ENCODE measurements at places on chromosomes 12 and 14. TPM values are rescaled to one million over a fixed set of nuclear protein-coding genes. Genes with fewer than 3 reads are reported as not detected.

The CLEC12A gene
- 0.58 TPM for total RNA-seq

The RNU6-8 gene
- total RNA-seq: not detected

The SYT1 gene
- not detected for total RNA-seq

DNA sequence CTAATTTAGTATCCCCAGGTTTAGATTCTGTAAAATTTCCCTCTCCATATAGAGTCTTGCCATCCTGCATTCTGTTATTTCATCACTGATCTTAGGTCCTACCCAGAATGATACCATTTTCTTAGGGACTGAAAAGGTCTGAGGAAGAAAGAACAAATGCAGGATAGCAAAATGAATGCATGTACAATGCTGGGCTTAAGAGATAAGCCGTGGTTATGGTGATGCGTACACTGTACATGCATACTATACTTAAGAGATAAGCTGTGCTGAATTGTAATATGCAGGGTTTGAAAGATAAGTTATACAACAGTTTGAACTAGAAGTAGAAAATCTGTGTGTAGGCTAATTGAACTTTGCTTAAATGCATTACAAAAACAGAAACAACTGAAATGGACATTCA lies 416.2 kb downstream of the C12orf50 start:
- no peak overlapping the region for H3K27ac ChIP-seq
- DNase-seq: no peak
- H3K27me3 ChIP-seq: no peaks in the 10 kb centered on the region
- no peaks in the 10 kb centered on the region for H3K36me3 ChIP-seq

The CLEC14A gene
- 30.4 TPM for total RNA-seq

The TSPAN19 gene
- total RNA-seq: 0.47 TPM

The ART4 gene
- 2.0 TPM for total RNA-seq

- no peaks in the 10 kb centered on the region for H3K4me1 ChIP-seq
- no peak for DNase-seq
- no peak overlapping the region for H3K27ac ChIP-seq
Observed at GRCh38 chr12:41739066-41739465, 405.6 kb downstream of the GXYLT1 start.

- H3K27me3 ChIP-seq: no peaks in the 10 kb centered on the region
- no peaks in the 10 kb centered on the region for H3K36me3 ChIP-seq
- DNase-seq: no peak
- no peak overlapping the region for H3K27ac ChIP-seq
- H3K4me3 ChIP-seq: no peak overlapping the region
- H3K4me1 ChIP-seq: no peaks in the 10 kb centered on the region
Observed at GRCh38 chr14:103994535-103995184, 52.3 kb upstream of the RD3L start.

DNA sequence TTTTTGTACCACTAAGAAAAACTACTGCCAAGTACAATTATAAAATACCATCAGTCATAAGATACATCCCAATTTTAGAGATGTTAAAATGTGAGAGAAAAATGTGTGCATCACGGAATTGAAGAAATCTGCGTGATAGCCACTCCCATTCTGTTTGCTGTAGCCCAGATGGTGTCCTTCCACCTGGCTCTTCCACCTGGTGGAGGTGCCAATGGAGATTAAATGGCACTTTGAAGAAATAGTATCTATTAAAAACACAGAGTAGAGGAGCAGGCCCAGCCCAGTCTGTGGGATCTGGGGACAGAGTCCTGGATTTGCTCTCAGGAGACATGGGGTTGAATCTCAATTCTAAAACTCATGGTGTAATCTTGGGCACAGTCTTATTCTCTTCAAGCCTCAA lies 35.5 kb downstream of the TSPAN11 start:
- no peaks in the 10 kb centered on the region for H3K4me1 ChIP-seq
- no peaks in the 10 kb centered on the region for H3K36me3 ChIP-seq
- H3K27me3 ChIP-seq: no peaks in the 10 kb centered on the region
- DNase-seq: no peak

GRCh38 chr12:52221912-52222457 lies 11.1 kb upstream of the KRT7 start:
- peak; percentile 47 for DNase-seq
- no peak overlapping the region for H3K27ac ChIP-seq
- peaks cover 10% of the 10 kb centered on the region for H3K27me3 ChIP-seq
- H3K4me3 ChIP-seq: no peak overlapping the region
- H3K36me3 ChIP-seq: no peaks in the 10 kb centered on the region

- no peaks in the 10 kb centered on the region for H3K27me3 ChIP-seq
- no peak overlapping the region for H3K4me3 ChIP-seq
- H3K4me1 ChIP-seq: no peaks in the 10 kb centered on the region
- DNase-seq: no peak
- no peak overlapping the region for H3K27ac ChIP-seq
Observed at GRCh38 chr12:12495536-12495935, 67.1 kb downstream of the DUSP16 start.

DNA sequence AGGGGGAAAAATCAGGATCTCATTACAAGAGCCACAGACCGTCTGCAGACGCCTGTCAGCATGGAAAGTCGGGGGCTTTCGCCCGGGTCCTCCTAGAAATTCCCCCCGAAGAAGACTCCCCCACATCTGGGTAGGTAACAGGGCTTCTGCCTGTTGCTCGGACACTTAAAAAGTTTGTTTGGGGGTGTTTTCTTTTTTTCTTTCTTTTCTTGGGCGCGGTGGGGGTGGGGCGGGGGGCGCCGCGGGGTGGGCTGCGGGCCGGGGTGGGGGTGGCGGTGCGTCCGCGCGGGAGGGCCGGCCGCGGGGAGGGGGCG lies 358 bp downstream of the ELK3 start:
- peaks cover 44% of the 10 kb centered on the region for H3K4me1 ChIP-seq
- H3K27ac ChIP-seq: peak overlapping the region; percentile 84
- peak overlapping the region; percentile 85 for H3K4me3 ChIP-seq
- no peaks in the 10 kb centered on the region for H3K36me3 ChIP-seq

DNA sequence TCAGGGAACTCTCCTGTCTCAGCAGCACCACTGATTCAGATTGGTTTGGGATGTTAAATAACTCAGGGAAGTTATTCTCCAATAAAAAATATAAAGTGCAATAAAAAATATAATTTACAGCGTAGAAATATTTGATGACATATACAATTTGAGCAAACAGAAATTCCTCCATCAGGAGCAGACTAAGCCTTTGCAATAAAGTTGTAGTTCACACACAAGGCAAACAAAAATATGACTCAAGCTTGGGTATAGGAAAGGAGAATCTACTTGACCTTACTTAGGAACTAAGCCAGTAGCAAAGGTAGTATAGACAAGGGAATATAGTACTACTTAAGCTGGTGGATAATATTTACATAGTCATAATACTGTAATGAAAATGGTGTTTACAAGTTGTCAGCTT lies 264.1 kb downstream of the KIF21A start:
- H3K27ac ChIP-seq: no peak overlapping the region
- H3K4me1 ChIP-seq: no peaks in the 10 kb centered on the region
- DNase-seq: no peak

The CISTR gene
- total RNA-seq: 4.4 TPM

GRCh38 chr12:116184763-116185162 lies 92.7 kb downstream of the MED13L start:
- H3K4me3 ChIP-seq: no peak overlapping the region
- no peaks in the 10 kb centered on the region for H3K27me3 ChIP-seq
- no peaks in the 10 kb centered on the region for H3K36me3 ChIP-seq
- H3K4me1 ChIP-seq: peaks cover 84% of the 10 kb centered on the region
- no peak overlapping the region for H3K27ac ChIP-seq

GRCh38 chr14:75088566-75089373 lies 19.3 kb downstream of the ZC2HC1C start:
- H3K4me3 ChIP-seq: no peak overlapping the region
- peaks cover 98% of the 10 kb centered on the region for H3K36me3 ChIP-seq
- no peak overlapping the region for H3K27ac ChIP-seq
- no peak for DNase-seq
- H3K4me1 ChIP-seq: no peaks in the 10 kb centered on the region

DNA sequence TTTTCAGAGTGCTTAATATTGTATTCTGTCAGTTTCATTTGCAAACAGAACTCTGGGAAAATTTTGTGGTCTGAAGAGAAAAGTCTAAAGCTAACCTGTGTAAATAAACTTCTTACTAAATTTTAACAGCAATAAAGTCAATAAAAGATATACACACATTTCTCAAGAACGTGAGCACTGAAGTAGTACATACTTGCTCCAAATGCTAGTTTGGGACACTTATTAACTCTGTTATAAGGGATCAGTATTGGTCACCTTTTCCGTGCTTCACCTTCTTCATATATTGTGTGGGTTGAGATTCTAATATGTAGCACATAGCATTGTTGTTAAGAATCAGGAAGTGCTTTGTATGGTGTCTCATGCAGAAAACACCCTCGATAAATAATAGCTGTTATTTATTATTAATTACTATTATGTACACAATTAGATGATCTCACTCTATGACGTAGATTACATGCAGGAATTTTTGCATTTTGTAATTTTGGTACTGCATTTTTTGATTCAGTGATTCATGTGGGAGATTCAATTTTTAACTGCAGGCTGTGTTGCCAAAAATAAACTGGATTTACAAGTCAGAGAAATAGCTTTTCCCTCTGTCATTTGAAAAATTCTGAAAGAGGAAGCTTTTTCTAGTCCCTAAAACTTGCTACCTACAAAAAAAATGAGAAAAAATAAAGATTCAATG lies 300.9 kb downstream of the ACSS3 start:
- H3K4me3 ChIP-seq: no peak overlapping the region
- H3K4me1 ChIP-seq: no peaks in the 10 kb centered on the region
- no peaks in the 10 kb centered on the region for H3K27me3 ChIP-seq
- H3K27ac ChIP-seq: no peak overlapping the region
- no peaks in the 10 kb centered on the region for H3K36me3 ChIP-seq

DNA sequence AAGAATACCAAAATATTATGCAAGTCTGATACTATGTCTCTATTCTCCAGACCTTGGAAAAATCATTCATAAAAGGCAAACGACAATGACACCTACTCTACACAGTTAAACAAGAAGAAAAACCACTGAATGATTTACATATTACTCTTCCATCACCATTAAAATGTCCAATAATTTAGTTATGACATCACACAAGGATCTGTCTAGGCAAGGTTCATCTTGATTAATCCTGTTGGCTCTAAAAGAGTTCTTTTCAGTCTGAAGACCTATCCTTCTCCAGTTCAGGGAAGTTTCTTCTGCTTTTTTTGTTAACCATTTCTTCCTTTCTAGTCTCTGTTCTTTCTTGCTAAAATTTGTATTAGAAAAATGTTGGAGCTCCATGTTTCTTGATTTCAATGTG lies 64.0 kb downstream of the OSBPL8 start:
- no peak overlapping the region for H3K4me3 ChIP-seq
- DNase-seq: no peak
- H3K4me1 ChIP-seq: no peaks in the 10 kb centered on the region
- H3K27ac ChIP-seq: no peak overlapping the region

GRCh38 chr12:121668750-121669520 lies 519 bp downstream of the MORN3 start:
- no peaks in the 10 kb centered on the region for H3K27me3 ChIP-seq
- H3K36me3 ChIP-seq: no peaks in the 10 kb centered on the region
- H3K4me3 ChIP-seq: no peak overlapping the region
- H3K27ac ChIP-seq: no peak overlapping the region
- no peak for DNase-seq

DNA sequence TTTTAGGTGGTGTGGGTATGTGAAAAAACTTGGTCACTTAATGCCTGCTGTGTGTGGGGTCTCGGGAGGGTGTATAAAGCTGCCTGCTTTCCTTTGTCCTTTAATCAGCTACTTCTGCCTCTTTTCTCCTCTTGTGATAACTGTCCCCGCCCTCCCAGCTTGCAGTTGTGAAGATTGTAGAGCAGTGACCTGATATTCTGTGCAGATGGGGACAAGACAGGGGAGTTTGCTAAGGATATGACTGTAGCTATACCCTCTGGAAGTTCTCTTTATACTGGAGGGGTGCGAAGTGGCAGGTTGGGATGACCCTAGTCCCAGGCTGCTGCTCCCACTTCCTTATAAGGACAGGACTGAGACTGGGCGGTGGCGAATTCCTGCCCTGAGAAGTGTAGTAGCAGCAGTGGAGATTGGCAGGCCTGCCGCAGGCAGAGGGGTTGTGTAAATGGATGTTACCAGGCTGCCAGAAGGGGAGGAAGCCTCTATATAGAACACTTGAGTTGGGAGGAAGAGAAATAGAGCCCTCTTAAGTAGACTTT lies 835 bp downstream of the MYL6 start:
- no peaks in the 10 kb centered on the region for H3K27me3 ChIP-seq
- H3K4me1 ChIP-seq: peaks cover 22% of the 10 kb centered on the region
- peaks cover 19% of the 10 kb centered on the region for H3K36me3 ChIP-seq
- H3K27ac ChIP-seq: peak overlapping the region; percentile 98
- peak; percentile 88 for DNase-seq
- peak overlapping the region; percentile 88 for H3K4me3 ChIP-seq

DNA sequence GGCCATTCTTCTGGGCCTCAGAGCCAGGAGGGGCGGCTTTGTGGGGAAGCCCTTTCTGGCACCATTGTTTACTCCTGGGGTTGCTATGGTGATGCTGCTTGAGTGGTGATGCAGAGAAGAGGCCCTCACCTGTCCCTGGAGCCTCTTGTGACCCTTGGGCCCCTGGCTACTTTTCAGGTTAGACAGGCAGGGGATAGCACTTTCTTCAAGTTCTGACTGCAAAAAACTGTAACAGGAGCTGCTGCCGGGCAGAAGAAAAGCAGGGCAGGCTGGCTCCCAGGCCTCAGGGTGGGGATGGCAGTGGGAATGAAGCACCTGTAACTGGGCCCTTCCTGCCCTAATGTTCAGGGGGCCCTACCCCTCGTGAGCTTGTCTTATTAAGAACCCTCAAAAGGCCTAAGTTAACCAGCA lies at the start of gene TEX52:
TSS of gene TEX52 (minus strand) at position 19 of the 411 bp plus-strand sequence. CDS start at position 6, 13 bp downstream.
- H3K4me3 ChIP-seq: no peak within 1 kb of the TSS
- no peak within 1 kb of the TSS for H3K27ac ChIP-seq
- H3K4me1 ChIP-seq: no peaks in the 10 kb centered on the region
- H3K36me3 ChIP-seq: peaks cover 6% of the 10 kb centered on the region

- H3K27ac ChIP-seq: no peak overlapping the region
- no peaks in the 10 kb centered on the region for H3K36me3 ChIP-seq
Observed at GRCh38 chr12:131612092-131612755, 98.7 kb upstream of the SFSWAP start.

GRCh38 chr14:24984846-24985589 lies 64.9 kb downstream of the STXBP6 start:
- H3K4me3 ChIP-seq: no peak overlapping the region
- no peaks in the 10 kb centered on the region for H3K27me3 ChIP-seq
- no peak overlapping the region for H3K27ac ChIP-seq
- peaks cover 4% of the 10 kb centered on the region for H3K36me3 ChIP-seq
- H3K4me1 ChIP-seq: peaks cover 34% of the 10 kb centered on the region

All from heart left ventricle (tissue), 16 donors.